Stimulated activated CD8-positive, alpha-beta memory T cell treated with anti-CD3 and anti-CD28 coated beads, Interleukin-7, amount 100 ng/mL, for 1 hour (primary cell): ENCODE measurements at places on chromosomes 5 and 9.

DNA sequence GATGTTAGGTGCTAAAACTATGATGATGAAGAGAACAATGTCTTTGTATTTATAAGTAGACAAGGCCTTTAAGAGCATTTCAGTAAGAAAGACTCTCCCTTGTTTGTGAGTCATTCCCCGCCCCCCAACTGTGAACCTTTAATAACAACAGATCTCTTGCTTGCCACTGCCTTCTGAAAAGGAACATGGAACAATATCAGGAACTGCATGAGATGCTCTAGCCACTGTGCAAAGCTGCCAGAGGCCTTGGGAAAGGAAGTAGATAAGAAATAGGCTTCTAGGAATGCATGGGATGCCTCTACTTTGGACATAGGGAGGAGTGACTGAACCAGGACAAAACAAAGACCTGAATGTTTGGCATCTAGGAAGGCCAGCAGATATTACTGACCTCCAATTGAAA, 296.1 kb upstream of the MPDZ start:
- DNase-seq, result no peak

- no peak for DNase-seq
Observed at GRCh38 chr5:25963251-25964008, 1075.0 kb downstream of the CDH9 start.

DNA sequence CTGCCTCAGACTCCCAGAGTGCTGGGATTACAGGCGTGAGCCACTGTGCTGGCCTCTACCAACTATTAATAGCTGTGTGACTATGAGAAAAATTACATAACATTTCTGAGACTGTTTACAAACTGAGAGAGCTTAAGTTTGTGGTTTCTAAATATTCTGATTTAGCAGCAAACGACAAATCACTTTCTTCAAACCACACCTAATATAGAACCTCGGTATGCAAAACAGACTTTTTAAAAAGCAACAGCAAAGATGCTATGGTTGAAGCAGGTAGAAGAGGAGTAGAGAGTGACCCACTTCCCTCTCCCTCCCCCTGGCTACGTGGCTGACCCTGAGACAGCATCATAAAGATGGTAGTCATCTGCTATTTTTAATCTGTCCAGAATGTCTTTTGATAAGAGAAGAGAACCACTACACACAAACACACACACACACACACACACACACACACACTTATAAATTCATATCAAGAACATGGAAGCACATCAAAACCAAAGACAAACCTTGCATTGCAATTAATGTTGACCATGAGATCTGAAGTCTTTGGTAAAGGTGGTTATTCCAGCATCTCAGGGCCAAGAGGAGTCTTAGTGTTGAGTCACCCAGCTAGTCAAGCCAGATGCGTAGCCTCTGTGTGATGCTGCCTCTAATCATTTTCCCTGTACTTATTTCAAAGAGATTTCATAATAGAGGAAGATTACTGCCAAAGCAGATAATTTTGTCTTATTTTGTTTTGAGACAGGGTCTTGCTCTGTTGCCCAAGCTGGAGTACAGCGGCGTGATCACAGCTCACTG, 58.1 kb upstream of the TMEM215 start:
- DNase-seq, result no peak

GRCh38 chr9:104027295-104027694, 66.8 kb upstream of the SMC2 start:
- no peak for DNase-seq

- no peak for DNase-seq
Observed at GRCh38 chr9:121281614-121282276, 13.8 kb downstream of the GSN start.

DNA sequence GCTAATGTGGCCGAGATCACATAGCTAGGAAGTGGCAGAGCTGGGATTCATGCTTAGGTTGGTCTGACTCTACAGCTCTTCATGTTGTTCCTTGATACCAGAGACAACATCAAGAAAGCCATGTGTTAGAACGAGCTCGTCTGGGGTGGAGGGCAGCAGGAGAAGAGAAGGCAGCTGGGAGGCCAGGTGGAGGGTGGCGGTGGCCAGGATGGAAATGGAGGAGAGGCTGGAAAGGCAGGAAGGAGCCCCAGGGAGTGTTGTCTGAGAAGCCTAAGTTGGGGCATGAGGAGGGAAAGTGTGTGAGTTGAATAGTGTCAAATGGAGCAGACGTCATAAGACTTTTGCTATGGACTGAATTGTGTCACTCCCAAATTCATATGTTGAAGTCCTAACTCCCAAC, 315.3 kb downstream of the GADD45G start:
- no peak for DNase-seq

- DNase-seq, result no peak
Observed at GRCh38 chr5:132229236-132229635, 1.6 kb upstream of the P4HA2 start.

- no peak for DNase-seq
Observed at GRCh38 chr9:19180991-19181390, 49.5 kb upstream of the DENND4C start.

- DNase-seq, result no peak
Observed at GRCh38 chr5:82259172-82259800, 18.9 kb downstream of the RPS23 start.

DNA sequence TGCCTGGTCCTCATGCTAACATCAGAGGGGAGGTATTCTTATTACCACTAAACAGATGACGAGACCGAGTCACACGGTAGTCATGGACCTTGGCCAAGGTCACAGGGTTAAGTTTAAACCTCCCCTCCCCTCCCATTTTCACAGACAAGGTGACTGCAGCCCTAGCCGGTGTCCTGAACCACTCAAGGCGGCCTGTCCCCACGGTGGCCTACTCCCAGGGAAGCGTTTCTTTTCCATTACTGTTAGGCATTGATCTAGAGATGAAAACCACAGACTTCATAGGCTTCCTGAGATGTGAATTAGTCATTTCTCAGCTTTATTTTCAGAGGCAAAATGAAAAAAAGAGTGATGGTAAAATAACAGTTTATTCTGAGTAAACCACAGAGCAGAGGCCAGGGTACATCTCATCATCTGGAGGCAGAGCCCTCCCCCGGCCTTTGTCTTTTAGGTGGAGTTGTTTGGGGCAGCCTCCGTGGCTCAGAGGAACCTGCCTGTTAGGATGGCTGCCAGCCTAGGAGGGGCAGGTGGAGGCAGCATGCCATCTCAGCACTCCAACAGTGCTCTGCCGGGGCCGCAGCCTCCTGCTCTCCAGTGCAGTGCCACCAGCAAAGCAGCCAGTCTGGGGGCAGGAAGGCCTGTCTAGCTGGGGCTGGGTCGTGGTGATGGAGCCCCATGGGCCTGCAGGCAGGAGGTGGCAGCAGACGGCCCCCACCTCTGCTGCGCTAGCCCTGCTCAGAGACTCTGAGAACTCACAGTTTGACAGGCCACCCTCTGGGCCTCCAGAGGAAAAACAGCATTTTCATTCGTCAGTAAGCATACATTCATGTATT, 71.2 kb downstream of the RAPGEF1 start:
- DNase-seq, result peak; percentile 34

DNA sequence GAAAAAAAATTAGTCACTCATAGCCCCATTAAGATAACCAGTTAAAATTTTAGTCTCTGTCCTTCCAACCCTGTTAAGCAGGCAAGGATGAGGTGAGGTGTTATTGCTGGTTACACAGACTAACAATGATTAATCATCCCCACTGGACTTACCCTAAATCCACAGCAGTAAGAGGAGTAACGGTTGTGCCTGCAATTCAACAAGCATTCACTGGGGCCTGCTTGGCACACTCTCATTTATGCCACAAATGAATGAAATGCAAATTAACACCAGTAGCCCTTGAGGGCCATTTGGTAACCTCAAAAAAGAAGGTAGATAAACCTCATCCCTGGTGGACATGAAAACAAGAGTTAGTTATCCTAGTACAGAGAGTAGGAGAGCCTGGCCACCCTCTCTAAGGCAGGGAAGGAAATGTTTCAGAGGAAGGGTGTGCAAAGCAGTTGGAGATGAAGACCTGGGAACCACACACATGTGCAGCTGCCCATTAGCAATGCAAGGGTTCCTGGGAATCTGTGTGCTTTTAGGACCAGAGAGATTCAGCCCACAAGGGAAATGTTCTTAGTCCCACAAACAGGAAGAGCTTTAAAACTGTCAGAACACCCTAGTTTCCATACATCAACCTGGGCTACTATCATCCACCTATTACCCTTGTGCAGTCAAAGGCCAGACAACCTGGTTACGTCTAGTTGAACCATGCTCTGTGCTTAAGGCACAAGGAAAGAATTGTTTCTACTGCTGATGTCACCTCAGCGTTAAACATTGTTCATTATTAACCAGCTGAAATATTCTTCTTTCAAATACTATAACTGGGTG, 7.7 kb downstream of the LHFPL2 start:
- DNase-seq, result no peak

GRCh38 chr5:140631831-140632365, 1.1 kb downstream of the CD14 start:
- no peak for DNase-seq

GRCh38 chr5:160119142-160119904, at the start of gene PWWP2A:
Gene PWWP2A, minus strand, starts transcription at chr5:160119450. Its CDS starts 62 bp downstream, at chr5:160119388.
- peak; percentile 86 for DNase-seq

DNA sequence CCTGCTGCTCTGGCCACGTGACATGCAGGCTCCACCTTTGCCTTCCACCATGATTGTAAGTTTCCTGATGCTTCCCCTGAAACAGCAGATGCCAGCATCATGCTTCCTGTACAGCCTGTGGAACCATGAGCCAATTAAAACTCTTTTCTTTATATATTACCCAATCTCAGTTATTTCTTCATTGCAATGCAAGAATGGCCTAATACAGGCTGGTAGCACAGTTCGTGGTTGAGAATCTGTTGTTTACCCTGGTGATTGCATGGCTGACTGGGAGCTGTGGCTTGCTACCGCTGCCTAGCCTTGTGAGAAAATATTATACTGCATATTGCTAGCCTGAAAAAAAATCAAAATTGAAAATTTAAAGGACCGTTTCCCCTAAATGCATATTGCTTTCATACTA, 44.8 kb upstream of the PTPN3 start:
- DNase-seq, result no peak

- no peak for DNase-seq
Observed at GRCh38 chr5:65441800-65442199, 39.9 kb downstream of the ADAMTS6 start.

GRCh38 chr5:10753178-10753577, 7.9 kb downstream of the DAP start:
- no peak for DNase-seq

GRCh38 chr5:83568186-83568585, 96.6 kb downstream of the VCAN start:
- DNase-seq, result no peak

DNA sequence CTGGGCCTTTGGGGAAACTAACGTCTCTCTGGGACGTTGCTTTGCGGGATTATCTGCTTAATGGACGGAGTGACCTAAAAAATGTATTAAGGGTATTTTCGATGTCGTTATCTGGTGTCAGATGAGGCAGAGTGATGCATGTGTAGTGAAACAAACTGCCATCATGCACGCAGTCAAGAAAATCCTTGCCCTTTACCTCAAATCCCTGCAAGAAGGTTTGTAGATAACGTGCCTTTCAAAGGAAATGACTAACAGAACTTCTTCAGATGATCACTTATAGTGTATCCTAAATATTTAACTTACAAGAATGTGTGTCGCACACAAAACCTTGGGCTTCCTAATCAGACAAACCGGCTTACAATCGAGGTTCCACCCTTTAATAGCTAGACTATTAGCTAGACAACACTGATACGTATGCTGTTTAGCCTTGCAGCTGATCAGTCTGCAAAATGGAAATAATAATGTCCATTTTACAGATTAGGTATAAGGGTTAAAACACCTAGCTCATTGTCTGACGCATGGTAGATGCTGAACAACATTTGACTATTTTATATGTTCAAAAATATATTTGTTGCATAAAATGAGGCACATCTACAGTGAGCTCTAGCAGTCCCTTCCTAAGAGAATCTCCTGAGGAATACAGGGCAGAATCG, 541 bp upstream of the TBCA start:
- no peak for DNase-seq

GRCh38 chr5:1246711-1247431, 21.7 kb downstream of the SLC6A18 start:
- no peak for DNase-seq

- DNase-seq, result no peak
Observed at GRCh38 chr5:38547257-38547656, 9.2 kb downstream of the LIFR start.

DNA sequence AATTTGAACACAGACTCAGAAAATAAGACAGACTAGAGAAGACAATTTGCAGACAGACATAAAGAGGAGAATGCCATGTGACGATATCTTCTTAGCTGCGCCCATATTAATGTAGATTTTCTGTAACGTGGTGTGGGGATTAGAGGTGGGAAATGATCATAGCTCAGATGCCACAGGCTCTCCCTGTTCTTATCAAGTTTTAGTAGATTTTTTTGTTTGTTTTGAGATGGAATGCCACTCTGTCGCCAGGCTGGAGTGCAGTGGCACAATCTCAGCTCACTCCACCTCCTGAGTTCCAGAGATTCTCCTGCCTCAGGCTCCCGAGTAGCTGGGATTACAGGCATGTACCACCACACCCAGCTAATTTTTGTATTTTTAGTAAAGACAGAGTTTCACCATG, 59.4 kb downstream of the VPS13A start:
- DNase-seq, result no peak

DNA sequence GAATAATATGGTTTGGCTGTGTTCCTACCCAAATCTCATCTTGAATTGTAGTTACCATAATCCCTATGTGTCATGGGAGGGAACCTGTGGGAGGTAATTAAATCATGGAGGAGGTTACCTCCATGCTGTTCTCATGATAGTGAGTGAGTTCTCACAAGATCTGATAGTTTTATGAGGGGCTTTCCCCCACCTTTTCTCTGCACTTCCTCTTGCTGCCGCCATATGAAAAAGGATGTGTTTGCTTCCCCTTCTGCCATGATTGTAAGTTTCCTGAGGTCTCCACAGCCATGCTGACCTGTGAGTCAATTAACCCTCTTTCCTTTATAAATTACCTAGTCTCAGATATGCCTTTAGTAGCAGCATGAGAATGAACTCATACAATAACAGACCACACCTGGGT, 63.7 kb upstream of the PRR16 start:
- no peak for DNase-seq

GRCh38 chr9:23850690-23851629, 24.9 kb upstream of the ELAVL2 start:
- no peak for DNase-seq

DNA sequence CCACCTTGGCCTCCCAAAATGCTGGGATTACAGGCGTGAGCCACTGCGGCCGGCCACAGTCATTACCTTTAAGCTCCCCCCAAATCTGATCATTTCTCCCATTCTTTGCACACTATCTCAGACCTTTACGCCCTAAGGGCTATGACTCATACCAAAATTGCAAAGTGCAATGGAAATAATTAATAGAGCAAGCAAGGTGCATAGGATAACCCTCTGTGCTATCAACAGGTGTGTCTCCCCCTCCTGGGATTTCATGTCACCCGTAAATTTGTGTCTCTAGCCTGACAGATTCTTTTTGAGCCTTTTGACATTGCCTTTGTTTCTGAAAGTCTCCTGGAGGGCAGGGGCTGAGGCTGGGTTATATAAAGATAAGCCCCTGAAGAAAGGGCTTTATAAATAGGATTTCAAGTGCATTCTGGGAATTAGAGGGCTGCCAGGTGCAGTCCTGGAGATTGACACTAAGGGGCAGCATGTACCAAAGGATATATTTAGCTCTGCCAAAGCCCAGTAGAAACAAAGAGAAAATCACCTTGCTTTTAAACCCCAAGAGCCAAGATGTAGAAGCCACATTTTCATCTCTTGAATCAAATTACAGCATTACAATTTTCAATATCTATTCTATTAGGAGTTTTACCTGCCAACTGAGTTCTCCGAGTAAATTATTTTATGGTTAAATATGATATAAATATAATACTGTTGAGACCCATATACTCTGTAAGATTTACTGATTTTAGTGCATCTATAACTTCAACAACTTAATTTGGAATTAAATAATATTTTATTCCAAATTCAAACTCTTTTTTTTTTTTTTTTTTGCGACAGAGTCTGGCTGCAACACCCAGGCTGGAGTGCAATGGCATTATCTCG, 18.2 kb downstream of the S100Z start:
- peak; percentile 26 for DNase-seq
